ENCODE measurements at places on chromosomes 4 and X.
A peak's percentile ranks its signal among the peaks of the same experiment; 100 is the strongest.

DNA sequence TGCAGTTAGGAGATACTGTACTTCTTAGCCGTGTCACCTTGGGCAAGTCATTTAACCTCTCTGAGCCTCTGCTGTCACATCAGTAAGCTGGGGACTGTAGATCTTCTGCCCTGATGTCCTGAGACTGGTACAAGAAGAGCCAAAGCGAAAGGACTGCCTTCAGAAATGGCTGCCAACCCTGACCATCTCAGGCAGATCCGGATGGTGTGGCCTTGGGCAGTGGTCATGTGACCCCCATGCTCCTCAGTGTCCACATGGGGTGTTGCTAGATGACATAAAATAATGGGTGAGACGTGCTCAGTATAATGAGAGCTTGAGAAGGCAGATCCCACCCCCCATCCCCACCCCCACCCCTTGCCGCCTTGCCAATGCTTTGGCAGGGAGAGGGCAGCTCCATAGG is 60.4 kb upstream of the MTM1 start:
- no peak overlapping the region for H3K27ac ChIP-seq
- no peak for DNase-seq
- peaks cover 7% of the 10 kb centered on the region for H3K4me1 ChIP-seq

DNA sequence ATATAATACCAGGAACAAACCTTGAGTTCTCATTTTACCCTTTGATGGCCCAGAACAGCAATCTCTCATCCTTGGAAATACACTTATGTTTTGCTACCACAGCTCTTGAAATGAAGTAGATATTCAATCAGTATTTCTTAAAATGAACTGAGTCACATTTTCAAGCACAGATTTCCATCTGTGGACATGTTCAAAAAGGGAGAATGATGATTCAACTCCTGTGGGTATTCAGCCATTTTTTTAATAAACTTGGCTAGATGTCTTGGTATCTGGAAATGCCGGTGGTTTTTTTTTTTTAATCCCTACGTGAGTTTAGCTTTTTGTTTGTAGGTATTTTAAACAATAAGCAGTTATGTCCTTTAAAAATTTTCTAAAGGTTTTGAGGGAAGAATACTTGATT is 64.2 kb upstream of the TRPC5OS start:
- H3K27me3 ChIP-seq, result no peaks in the 10 kb centered on the region
- no peak overlapping the region for H3K27ac ChIP-seq
- no peak for DNase-seq
- H3K4me1 ChIP-seq, result no peaks in the 10 kb centered on the region
- no peaks in the 10 kb centered on the region for H3K36me3 ChIP-seq
- H3K4me3 ChIP-seq, result no peak overlapping the region

- no peak for DNase-seq
- H3K27ac ChIP-seq, result no peak overlapping the region
- H3K36me3 ChIP-seq, result peaks cover 8% of the 10 kb centered on the region
- peaks cover 34% of the 10 kb centered on the region for H3K4me1 ChIP-seq
- no peak overlapping the region for H3K4me3 ChIP-seq
Measured at GRCh38 chr4:121146530-121146929, 17.6 kb downstream of the TNIP3 start.

- DNase-seq, result no peak
- H3K4me3 ChIP-seq, result no peak overlapping the region
- H3K27me3 ChIP-seq, result no peaks in the 10 kb centered on the region
- no peaks in the 10 kb centered on the region for H3K36me3 ChIP-seq
Measured at GRCh38 chr4:181137351-181137750, 1105.9 kb upstream of the TENM3 start.

GRCh38 chr4:45284400-45285085 is 558.2 kb upstream of the GNPDA2 start:
- no peaks in the 10 kb centered on the region for H3K27me3 ChIP-seq
- H3K4me1 ChIP-seq, result no peaks in the 10 kb centered on the region
- DNase-seq, result no peak
- H3K27ac ChIP-seq, result no peak overlapping the region
- no peaks in the 10 kb centered on the region for H3K36me3 ChIP-seq

- H3K27me3 ChIP-seq, result no peaks in the 10 kb centered on the region
- no peaks in the 10 kb centered on the region for H3K36me3 ChIP-seq
- H3K27ac ChIP-seq, result no peak overlapping the region
- no peaks in the 10 kb centered on the region for H3K4me1 ChIP-seq
- DNase-seq, result no peak
Measured at GRCh38 chr4:126969360-126970235, 663.2 kb upstream of the INTU start.

- peaks cover 9% of the 10 kb centered on the region for H3K4me1 ChIP-seq
Measured at GRCh38 chrX:16469870-16470269, 180.1 kb upstream of the S100G start.

DNA sequence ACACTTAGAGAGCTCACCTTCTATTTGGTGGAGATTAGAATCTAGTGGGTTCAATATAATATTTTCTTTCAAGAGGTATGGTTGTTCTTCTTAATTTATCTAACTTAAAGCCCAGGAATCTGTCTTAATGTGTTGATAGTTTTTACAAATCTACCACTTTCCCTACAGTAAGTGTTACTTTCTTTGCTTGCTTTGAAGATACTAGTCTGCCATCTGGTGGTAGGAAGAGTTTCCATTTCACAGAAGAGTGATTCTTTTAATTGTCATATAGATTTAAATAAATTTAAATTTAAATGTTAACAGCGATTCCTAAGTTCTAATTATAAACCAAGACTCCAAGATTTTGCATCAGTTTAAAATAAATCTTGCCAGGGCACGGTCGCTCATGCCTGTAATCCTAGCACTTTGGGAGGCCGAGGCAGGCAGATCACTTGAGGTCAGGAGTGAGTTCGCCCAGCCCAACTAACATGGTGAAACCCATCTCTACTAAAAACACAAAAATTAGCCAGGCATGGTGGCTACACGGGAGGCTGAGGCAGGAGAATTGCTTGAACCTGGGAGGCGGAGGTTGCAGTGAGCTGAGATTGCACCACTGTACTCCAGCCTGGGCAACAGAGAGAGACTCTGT is 43.5 kb downstream of the NUDT9 start:
- H3K27me3 ChIP-seq, result no peaks in the 10 kb centered on the region
- no peak overlapping the region for H3K4me3 ChIP-seq
- H3K36me3 ChIP-seq, result no peaks in the 10 kb centered on the region

DNA sequence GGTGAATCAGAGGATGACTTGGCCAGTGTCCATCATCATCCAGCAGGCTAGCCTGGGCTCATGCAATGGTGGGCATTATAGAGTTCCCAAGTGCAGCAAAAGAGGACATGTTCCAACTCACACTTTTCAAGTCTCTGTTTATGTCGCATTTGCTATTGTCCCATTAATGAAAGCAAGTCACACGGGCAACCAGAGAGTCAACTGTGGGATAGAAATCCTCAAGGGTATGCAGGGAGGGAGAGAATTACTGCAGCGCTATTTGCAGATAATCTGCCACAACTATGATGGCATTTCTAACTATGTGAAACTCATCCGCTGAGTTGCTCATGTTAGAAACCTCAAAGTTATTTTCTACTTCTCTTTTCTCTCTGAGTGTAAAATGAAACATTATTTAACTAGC is 78.5 kb upstream of the TAB3 start:
- no peaks in the 10 kb centered on the region for H3K36me3 ChIP-seq
- H3K4me1 ChIP-seq, result peaks cover 4% of the 10 kb centered on the region
- no peak overlapping the region for H3K4me3 ChIP-seq
- DNase-seq, result no peak

DNA sequence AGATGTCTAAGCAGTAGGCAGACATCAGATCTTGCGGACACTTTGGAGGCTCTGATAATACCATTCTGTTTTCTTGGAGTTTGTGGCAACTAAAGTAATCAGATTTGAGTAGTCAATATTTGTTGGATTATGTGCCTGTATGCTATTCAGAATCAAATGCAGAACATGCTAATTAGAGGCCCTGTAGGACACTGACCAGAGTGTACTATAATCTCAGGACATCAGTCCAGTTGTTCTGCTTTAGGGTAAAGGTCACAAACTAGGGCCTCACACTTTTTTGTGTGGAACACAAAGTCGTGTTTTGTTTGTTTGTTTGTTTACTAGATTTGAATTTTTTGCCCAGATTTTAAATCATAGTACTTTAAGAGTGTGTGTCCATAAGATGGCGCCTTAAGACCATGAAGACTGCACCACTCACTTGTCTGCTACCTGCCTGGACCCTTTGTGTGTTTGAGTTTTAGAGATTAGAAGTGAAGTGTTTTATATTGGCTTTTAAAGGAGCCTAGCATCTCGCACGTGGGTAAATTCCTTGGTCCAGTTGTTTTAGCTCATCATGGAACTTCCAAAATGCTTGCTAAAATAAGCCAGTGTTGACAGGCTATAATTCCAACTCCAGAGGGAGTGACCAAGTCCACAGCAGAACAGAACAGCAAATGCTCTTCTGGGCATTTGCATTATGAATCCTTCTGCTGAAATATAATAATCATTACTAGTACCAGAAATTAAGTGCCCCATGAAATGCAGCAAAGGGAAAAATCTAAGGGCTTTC is 34.7 kb downstream of the IL13RA1 start:
- H3K27ac ChIP-seq, result no peak overlapping the region
- no peaks in the 10 kb centered on the region for H3K4me1 ChIP-seq
- no peak overlapping the region for H3K4me3 ChIP-seq
- peaks cover 8% of the 10 kb centered on the region for H3K27me3 ChIP-seq
- DNase-seq, result no peak

- H3K4me1 ChIP-seq, result no peaks in the 10 kb centered on the region
- H3K4me3 ChIP-seq, result no peak overlapping the region
- DNase-seq, result peak; percentile 61
- no peaks in the 10 kb centered on the region for H3K36me3 ChIP-seq
- no peak overlapping the region for H3K27ac ChIP-seq
Measured at GRCh38 chr4:158253350-158253980, 43.2 kb downstream of the TMEM144 start.

DNA sequence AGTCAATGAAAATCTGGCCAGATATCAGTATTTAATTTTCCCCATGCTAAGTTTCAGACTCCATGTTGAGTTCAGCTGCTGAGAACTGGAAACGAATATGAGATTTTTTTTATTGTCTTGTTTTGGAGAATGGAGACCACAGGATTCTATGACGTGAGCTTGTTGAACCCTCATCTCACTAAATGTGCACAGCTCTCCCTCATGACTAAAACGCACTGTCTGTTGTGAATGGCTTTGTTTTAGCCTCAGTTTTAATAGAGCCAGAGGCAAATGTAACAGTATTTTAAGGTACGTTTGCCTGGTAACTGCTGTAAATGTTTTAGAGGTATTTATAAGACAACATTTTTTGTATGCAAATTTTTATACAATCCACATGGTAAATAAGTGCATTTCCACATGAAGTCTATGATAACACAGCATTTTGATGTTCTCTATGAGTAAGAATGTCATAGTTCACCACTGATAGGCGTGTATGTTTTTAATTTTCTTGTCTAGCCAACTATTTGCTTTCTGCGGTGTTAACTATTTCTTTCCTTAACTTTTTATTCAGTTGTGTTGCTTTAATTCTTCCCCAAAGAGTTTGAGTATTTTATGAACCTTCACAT is 1159.3 kb upstream of the TENM3 start:
- no peak overlapping the region for H3K4me3 ChIP-seq
- H3K36me3 ChIP-seq, result no peaks in the 10 kb centered on the region
- H3K27ac ChIP-seq, result no peak overlapping the region
- no peak for DNase-seq
- H3K27me3 ChIP-seq, result no peaks in the 10 kb centered on the region

DNA sequence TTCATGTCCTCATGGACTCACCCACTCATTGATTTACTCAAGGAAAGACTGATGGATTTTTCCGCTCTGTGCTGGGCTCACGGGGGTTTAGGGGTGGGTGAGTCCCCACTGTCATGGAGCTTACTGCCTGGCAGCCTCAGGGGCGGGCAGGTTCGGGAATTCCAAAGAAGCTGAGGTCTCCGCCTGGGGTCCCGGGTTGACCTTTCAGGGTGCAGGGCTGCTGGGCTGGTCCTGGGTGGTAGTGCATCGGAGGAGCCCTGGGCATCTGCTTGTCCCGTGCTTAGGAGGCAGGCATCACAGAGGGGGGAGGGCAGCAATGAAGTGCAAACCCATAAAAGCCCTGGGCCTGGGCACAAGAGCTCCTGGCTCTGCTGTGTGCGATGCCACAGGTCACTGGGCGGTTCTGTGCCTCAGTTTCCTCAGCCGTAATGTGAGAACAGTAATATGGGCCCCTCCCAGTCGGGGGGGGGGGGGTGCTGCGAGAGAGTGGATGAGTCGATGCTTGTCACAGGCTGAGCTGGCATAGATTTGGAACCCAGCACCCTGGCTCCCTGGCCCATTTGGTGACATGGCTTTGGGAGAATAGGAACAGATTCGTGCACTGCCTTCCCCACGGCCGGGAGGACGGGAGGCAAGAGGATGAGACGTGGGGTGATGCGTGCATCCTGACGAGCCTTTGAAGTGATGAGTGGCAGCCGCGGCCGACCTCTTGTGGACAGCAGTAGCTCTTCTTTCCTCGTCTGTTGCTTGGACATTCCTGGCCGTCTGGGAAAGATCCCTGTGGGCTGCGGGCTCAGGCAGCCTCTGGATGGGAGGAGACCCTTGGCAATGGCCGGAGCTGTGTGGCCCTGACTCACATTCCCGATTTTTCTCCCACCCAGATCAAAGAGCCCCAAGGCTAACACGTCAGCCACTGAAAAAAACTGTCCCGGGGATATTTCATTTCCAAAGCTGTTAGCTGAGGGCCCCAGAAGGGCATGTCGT is 42.0 kb downstream of the PSAPL1 start:
- H3K36me3 ChIP-seq, result no peaks in the 10 kb centered on the region
- H3K4me3 ChIP-seq, result no peak overlapping the region
- peaks cover 5% of the 10 kb centered on the region for H3K27me3 ChIP-seq
- no peak overlapping the region for H3K27ac ChIP-seq

DNA sequence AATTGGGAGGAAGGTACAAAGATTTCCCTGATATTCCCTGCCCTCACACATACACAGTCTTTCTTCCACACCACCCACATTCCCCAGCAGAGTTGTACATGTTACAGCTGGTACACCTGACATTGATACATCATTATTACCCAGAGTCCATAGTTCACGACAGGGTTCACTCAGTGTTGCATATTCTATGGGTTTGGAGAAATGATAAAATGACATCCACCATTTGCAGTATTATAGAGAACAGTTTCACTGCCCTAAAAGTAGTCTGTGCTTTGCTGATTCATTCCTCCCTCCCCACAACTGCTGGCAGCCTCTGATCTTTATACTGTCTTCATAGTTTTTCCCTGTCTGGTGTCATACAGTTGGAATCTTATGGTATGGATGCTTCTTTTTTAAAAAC is 15.0 kb downstream of the AGA start:
- H3K27ac ChIP-seq, result no peak overlapping the region
- no peaks in the 10 kb centered on the region for H3K4me1 ChIP-seq
- H3K27me3 ChIP-seq, result no peaks in the 10 kb centered on the region
- H3K4me3 ChIP-seq, result no peak overlapping the region
- no peak for DNase-seq

DNA sequence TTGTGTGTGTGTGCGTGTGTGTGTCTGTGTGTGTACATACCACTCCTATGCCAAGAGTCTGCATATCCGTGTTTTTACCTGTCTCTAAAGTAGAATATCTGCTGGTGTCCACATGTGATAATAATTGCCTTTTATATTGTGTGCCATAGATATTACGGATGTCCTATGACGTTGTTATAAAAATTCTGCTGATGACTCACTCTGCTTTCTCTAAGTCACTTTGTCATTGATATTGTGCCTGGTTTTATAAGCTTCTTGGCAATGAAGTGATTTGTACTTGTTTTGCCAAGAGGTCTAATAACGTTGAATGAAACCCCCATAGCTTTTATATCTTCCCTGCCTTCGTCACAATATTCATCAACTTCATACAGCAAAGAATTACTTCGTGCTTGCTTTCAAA is 102.6 kb upstream of the C1GALT1C1 start:
- H3K27ac ChIP-seq, result no peak overlapping the region
- DNase-seq, result no peak
- peaks cover 3% of the 10 kb centered on the region for H3K4me1 ChIP-seq
- H3K36me3 ChIP-seq, result no peaks in the 10 kb centered on the region

- H3K4me3 ChIP-seq, result no peak overlapping the region
- no peaks in the 10 kb centered on the region for H3K4me1 ChIP-seq
- H3K36me3 ChIP-seq, result no peaks in the 10 kb centered on the region
- DNase-seq, result no peak
- H3K27me3 ChIP-seq, result no peaks in the 10 kb centered on the region
Measured at GRCh38 chrX:96833333-96833732, 50.4 kb upstream of the RPA4 start.

All from activated CD8-positive, alpha-beta T cell treated with anti-CD3 and anti-CD28 coated beads, Interleukin-2, amount 10 ng/mL, durations not matched to agents 7 days and 5 days (primary cell).